ENCODE measurements at places on chromosomes 11 and 22.

GRCh38 chr11:44364596-44364995, 54.7 kb upstream of the ALX4 start:
- no peak for DNase-seq

DNA sequence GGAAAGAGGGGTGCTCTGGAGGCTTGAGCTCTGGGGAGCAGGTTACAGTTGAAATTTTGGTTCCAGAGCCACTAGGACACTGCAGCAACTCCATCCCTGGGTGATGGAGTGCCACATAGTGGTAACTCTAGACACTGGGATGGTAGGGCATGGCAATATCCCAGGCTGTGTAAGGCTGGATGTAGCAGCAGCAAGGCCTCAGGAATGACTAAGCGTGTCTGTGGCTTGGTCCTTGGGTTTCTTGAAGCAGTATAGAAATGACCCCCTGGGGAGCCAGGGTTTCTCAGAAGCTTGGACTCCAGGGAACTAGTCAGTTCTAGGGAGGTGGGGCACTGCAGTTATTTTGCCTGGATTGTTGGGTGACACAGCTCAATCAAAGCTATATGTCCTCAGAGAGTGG, 8.1 kb downstream of the MS4A4A start:
- DNase-seq: no peak

DNA sequence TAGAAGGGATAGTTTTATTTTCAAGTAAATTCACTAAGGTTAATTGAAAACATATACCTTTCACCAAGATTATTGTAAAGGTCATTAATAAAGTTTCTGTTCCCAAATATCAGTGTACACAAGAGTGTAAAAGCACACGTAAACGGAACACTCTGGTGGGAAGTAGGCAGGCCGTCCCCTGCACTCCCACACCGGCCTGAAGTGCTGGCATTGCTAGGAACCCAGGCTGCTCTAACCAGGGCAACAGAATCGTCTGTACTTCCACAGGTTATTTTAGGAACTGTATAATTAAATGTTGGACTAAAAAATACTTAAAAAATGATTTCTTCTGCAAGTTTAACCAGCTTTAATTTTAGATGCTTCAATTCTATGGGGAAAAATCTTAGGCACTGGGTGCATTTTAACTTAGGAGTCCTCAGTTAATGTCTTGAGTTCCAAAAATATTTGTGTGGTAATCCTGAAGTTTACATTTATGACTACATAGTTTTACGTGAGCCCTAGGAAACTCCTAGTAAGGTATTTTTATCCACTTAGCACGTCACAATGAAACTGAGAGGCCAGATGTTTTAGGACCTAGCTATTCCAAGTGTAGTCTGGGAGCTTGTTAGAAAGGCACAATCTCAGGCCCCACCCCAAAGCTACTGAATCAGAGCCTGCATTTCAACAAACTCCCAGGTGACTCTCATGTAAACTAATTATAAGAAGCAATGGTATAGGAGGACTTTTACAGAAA, 31.2 kb downstream of the KMT5B start:
- DNase-seq: no peak

DNA sequence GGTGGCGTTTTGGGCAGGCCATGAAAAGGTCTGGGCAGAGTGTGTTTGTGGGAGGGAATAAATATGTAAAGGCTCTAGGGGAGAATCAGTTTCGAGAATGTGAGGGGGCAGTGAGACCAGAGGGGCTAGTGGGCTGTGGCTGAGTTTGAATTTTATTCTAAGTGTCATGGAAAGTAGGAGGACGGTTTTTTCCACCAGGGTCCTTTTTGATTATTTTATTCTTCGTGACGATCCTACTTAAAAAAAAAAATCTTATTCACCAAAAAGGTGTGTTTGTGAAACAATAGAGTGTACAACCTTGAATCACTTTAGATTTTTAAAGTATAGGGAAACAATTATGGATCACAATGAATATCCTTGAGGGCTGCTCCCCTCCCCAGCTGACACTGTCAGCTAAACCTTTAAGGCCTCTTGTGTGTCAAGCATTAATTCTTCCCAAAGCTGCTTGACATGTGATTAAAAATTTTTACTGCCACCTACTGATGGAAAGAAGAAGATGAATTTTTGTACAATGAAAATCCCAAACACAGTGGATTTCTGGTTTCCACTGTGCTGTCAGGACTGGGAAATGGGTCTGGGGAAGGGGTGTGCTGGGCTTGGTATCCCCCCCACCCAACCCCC, 107.5 kb upstream of the OR4B1 start:
- DNase-seq: no peak

DNA sequence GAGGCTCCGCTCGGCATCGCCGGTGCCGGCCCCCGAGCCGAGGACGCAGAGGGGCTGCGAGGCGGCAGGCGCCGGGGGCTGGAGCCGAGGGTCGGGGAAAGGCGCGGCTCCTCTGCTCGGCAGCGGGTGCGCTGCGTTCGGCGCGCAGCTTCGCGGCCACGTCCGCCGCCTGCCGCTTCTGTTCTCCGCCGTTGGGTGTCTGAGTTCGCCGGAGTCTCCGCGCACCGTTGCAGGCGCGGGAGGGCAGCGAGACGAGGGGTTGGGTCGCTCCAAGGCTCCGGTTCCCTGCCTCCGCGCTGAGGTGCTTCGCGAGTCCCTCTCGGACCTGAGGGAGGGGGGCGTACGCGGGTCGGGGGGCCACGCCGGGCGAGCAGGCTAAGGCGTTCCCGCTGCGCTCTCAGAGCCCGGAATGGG, 347 bp downstream of the MN1 start:
- no peak for DNase-seq

DNA sequence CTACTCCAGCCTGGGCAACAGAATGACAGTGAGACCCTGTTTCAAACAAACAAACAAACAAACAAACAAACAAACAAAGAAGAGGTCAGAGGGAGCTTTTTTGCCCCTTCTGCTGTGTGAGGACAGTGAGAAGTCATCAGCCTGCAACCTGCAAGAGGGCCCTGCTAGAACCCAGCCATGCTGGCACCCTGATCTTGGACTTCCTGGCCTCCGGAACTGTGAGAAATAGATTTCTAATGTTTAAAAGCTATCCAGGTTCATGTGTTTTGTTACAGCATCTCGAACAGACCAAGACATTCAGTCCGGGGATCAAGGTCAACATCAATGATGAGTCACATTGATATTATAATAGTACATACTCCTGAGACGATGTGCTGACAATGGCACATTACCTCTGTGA, 41.4 kb upstream of the GRAMD1B start:
- no peak for DNase-seq

DNA sequence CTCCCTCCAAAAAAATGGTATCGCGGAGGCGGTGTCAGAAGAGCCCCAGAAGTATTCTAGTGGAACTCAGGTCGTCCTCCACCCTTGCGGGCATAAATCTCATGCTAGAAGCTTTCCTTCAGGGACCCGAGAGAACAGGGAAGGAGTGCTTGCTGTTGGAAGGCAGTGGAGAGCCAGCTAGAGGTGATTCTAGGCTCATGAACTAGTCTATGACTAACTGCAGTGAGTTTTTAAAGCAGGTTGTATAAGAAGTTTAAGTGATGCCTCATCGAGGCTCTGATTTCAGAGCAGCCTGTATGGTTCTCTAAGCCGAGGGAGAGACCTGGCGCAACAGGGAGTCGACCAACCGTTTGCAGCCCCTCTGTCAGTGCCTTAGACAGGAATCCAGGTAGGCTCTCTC, 85.7 kb downstream of the TBC1D22A start:
- DNase-seq: no peak

DNA sequence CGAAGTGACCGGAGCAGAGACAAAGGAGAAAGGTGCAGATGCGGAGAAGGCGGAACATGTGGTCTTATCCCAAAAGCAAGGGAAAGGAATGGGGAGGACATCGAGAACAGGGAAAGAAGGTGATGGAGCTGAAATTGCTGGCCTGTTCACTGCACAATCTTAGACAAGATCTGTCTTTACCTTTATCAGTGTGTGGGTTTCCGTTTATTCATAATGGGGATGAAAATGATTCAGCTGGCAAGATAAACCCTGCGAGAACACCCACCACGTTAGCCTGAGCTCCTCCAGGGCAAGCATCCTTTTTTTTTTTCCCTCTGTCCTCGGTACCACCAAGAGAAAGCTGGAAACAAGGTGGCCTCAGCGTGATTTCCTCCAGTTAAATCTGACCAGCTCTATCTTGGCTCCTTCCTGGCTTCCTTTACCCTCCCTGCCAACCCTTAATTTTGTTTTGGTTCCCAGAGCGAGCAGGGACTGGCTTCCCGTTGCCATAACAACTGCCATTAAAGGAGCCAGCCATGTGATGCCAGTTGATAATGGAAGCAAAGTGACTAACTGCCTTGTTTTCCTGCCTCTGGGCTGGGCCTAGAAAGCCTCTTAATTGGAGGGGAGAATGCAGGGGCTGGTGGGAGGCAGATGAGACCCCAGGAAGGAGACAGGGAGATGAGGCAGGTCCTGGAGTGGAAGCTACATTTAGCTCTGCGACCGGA, 4.2 kb downstream of the SGSM1 start:
- DNase-seq: no peak

GRCh38 chr11:65822776-65823528, 10.8 kb upstream of the SNX32 start:
- no peak for DNase-seq

GRCh38 chr11:74132833-74133232, 38.0 kb downstream of the C2CD3 start:
- no peak for DNase-seq

- no peak for DNase-seq
These were observed 9.3 kb downstream of the CD44 start for GRCh38 chr11:35148163-35148837.
